Pericardium fibroblast (primary cell): ENCODE measurements at places on chromosomes 13 and 19. TPM values are rescaled to one million over a fixed set of nuclear protein-coding genes. Genes with fewer than 3 reads are reported as not detected.

Gene ZNF266
- 7.3 and 7.7 TPM in 2 replicates for total RNA-seq

Gene IGFL1
- total RNA-seq = not detected in 2 replicates

Gene CLDN10
- not detected in 2 replicates for total RNA-seq

Gene UBE2L5
- total RNA-seq = not detected in 2 replicates

Gene LTBP4
- total RNA-seq = 87.1 and 97.0 TPM in 2 replicates

Gene PRODH2
- not detected in 2 replicates for total RNA-seq

Gene ZNF540
- total RNA-seq = 0.12 and 0.60 TPM in 2 replicates

Gene RETN
- total RNA-seq = not detected in 2 replicates

Gene SULT2A1
- total RNA-seq = not detected in 2 replicates

Gene BICRA
- 2.7 and 4.9 TPM in 2 replicates for total RNA-seq

Gene ZNF256
- total RNA-seq = 2.6 and 3.8 TPM in 2 replicates

Gene COX7A1
- total RNA-seq = 17.6 and 22.8 TPM in 2 replicates

Gene DPRX
- total RNA-seq = not detected in 2 replicates

Gene ZNF528
- 4.9 and 6.6 TPM in 2 replicates for total RNA-seq

Gene TRPC4
- 1.2 and 3.4 TPM in 2 replicates for total RNA-seq

Gene SLC46A3
- total RNA-seq = 1.4 and 3.3 TPM in 2 replicates
